ENCODE measurements at places on chromosomes 1 and 21. TPM values are rescaled to one million over a fixed set of nuclear protein-coding genes. Genes with fewer than 3 reads are reported as not detected.

DHRS3 gene
- total RNA-seq = 8.2 TPM

SLC6A9 gene
- total RNA-seq = 4.4 TPM

TCEANC2 gene
- total RNA-seq = 2.2 TPM

FCGR3A gene
- total RNA-seq = not detected

WDR64 gene
- not detected for total RNA-seq
